ENCODE measurements at places on chromosomes 4 and X.

GRCh38 chrX:134752981-134753717, 94.9 kb upstream of the PLAC1 start:
- DNase-seq, result no peak
- H3K27ac ChIP-seq, result no peak overlapping the region
- H3K4me3 ChIP-seq, result no peak overlapping the region
- no peaks in the 10 kb centered on the region for H3K4me1 ChIP-seq
- H3K36me3 ChIP-seq, result no peaks in the 10 kb centered on the region

GRCh38 chr4:82865592-82865991, 25.4 kb downstream of the SEC31A start:
- no peaks in the 10 kb centered on the region for H3K4me1 ChIP-seq
- no peaks in the 10 kb centered on the region for H3K27me3 ChIP-seq
- no peak overlapping the region for H3K4me3 ChIP-seq
- peaks cover 100% of the 10 kb centered on the region for H3K36me3 ChIP-seq
- H3K27ac ChIP-seq, result peak overlapping the region; percentile 43

DNA sequence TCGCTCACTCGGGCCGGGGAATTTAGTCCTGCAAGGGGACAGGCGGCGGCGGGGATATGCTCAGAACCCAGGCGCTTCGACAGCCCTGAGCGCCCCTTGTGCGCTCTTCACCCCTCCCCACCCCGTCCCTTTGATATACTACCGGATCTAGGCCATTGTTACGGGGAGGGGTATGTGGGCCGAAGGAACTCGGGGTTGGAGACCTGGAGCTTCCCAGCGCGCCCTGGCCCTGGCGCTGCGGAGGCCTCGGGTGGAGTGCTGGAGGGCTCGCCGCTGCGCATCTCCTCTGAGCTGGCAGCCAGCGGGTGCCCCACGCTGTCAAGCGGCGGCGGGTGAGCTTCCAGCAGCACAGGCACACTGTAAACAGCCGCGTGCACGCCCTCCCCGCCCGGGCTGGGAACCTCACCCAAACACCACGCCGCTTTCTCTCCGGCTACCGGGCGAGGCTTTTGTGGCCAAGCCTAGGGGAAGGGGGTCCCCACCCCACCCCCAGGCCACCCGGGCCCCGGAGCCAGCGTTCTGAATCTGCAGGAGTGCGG, 54.5 kb upstream of the BCOR start:
- peak; percentile 57 for DNase-seq
- H3K27me3 ChIP-seq, result no peaks in the 10 kb centered on the region
- no peaks in the 10 kb centered on the region for H3K36me3 ChIP-seq
- H3K4me3 ChIP-seq, result peak overlapping the region; percentile 42
- H3K4me1 ChIP-seq, result peaks cover 64% of the 10 kb centered on the region

- H3K4me1 ChIP-seq, result no peaks in the 10 kb centered on the region
- H3K36me3 ChIP-seq, result no peaks in the 10 kb centered on the region
- H3K27me3 ChIP-seq, result peaks cover 31% of the 10 kb centered on the region
- no peak overlapping the region for H3K4me3 ChIP-seq
- no peak for DNase-seq
Measured at GRCh38 chr4:48022192-48022799, 5.7 kb downstream of the NIPAL1 start.

- H3K27me3 ChIP-seq, result no peaks in the 10 kb centered on the region
- H3K27ac ChIP-seq, result no peak overlapping the region
- DNase-seq, result no peak
- no peaks in the 10 kb centered on the region for H3K36me3 ChIP-seq
Measured at GRCh38 chrX:70613295-70613694, 168.7 kb downstream of the DLG3 start.

DNA sequence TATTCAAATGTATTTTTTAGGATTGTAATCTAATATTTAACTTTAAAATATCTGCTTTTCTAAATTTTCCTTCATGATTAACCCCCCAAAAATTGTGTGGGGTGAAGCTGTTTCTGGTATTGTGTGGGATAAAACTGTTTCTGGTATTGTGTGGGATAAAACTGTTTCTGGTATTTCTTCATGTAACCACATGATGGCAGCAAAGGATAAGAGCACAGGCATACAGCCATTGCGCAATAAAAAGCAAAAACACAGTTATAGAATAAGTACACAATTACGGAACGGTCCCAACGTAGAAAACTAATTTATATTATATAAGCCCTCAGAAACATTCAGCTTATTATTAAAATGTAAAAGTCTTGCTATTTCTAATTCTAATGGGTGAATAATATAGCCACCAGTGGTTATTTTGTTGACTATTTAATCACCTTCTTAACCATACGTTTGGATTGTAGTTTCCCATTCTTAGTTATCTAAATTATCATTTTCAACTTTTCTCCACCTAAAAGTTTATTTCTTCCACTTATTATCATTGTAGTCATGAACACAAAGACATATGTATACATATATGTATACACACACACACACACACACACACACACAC, 333.9 kb upstream of the FSTL5 start:
- no peaks in the 10 kb centered on the region for H3K27me3 ChIP-seq
- H3K36me3 ChIP-seq, result no peaks in the 10 kb centered on the region
- H3K4me1 ChIP-seq, result no peaks in the 10 kb centered on the region
- no peak overlapping the region for H3K27ac ChIP-seq

DNA sequence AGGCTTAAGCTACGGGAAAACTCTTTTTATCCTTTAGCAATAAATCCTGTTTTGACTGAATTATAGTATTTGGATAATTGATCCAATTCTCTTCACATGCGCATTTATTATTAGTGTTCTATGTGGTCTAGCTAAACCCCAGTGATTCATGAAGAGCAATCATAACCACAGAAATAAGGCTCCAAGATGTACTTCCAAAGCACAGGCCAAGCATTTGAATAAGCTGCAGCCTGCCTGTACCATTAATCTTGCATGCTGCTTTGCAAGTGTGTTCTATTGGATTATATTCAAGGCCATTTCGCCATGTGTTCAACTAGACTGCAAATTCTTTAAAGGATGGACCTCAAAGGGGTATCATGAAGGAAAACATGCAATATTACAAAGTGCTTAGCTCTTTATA, 385.2 kb upstream of the FAT1 start:
- H3K27ac ChIP-seq, result no peak overlapping the region
- no peak for DNase-seq
- H3K27me3 ChIP-seq, result no peaks in the 10 kb centered on the region
- no peaks in the 10 kb centered on the region for H3K4me1 ChIP-seq

- H3K4me1 ChIP-seq, result peaks cover 75% of the 10 kb centered on the region
- no peaks in the 10 kb centered on the region for H3K36me3 ChIP-seq
- peak overlapping the region; percentile 45 for H3K27ac ChIP-seq
- no peak for DNase-seq
Measured at GRCh38 chr4:8435656-8436121, 4.8 kb downstream of the ACOX3 start.

- H3K27me3 ChIP-seq, result no peaks in the 10 kb centered on the region
- no peak overlapping the region for H3K4me3 ChIP-seq
- no peak overlapping the region for H3K27ac ChIP-seq
- no peaks in the 10 kb centered on the region for H3K36me3 ChIP-seq
- DNase-seq, result no peak
- H3K4me1 ChIP-seq, result no peaks in the 10 kb centered on the region
Measured at GRCh38 chrX:15956681-15957080, 102.1 kb upstream of the AP1S2 start.

- no peak overlapping the region for H3K4me3 ChIP-seq
- H3K36me3 ChIP-seq, result no peaks in the 10 kb centered on the region
- no peaks in the 10 kb centered on the region for H3K4me1 ChIP-seq
- DNase-seq, result no peak
Measured at GRCh38 chrX:95427389-95427788, 1257.3 kb upstream of the DIAPH2 start.

DNA sequence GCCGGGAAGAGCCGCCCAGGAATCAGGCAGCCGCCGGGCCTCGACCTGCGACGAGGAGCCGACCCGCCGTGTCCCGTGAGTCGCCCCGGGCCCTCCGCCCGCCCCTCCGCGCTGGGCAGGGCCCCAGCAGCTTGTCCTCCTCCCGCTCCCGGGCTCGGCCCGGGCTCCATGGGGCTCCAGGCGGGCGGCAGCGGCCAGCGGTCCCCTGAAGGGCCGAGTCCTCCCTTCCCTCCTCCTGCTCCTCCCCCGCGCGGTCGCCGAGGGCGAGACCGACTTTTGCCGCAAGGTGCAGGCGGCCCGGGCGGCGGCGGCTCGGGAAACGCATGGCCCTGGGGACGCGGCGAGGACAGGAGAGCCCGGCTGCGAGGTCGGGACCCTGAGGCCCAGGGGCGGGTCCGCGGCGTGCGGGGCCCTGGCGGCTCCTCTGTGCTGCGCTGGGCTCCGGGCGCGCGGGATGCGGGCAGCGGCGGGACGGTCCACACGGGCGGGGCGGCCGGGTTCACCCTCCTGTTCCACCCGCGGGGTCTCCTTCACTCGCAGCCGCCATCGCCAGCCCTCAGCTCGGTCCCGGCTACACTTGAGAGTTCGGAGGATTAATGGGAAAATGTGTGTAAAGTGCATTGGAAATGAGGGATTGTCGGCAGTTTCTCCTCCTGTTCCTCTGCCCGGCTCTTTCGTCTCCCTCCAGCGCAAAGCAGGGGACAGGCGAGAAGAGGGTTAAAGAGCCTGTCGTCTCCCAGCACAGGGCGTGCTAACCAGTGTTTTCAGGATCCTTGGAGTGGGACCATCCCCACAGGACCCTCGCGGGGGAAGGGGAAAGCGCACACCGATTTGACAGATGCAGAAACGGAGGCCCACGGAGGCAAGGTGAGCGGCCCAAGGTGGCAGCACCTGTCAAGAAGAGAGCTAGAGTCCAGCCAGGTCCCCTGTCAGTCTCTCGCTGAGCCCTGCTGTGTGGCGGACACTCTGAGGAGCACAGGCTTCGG, 16.6 kb upstream of the ZNF718 start:
- H3K27ac ChIP-seq, result no peak overlapping the region
- peaks cover 51% of the 10 kb centered on the region for H3K27me3 ChIP-seq
- no peaks in the 10 kb centered on the region for H3K4me1 ChIP-seq

DNA sequence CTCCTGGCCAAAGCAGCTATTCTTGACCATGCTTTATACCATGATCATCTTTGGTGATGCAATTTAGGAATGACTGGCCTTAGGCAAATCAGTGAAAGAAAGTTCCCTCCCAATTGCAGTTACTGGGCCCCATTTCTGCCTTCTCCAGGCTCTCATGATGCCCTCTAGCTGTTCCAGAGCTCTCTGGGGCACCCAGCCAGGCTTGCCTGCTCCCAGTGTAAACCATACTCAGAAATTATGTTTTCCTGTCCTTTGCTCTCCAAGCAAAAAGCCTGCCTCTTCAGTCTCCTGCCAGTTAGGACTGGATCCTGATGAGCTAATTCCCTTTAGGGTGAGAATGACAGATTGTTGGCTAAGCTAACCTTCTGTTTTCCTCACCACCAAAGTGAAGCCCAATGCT, 85.3 kb upstream of the RBPJ start:
- H3K36me3 ChIP-seq, result no peaks in the 10 kb centered on the region
- no peak overlapping the region for H3K4me3 ChIP-seq
- H3K27me3 ChIP-seq, result no peaks in the 10 kb centered on the region
- H3K4me1 ChIP-seq, result peaks cover 8% of the 10 kb centered on the region
- H3K27ac ChIP-seq, result no peak overlapping the region

GRCh38 chrX:72620550-72621145, 48.0 kb upstream of the HDAC8 start:
- H3K27me3 ChIP-seq, result no peaks in the 10 kb centered on the region
- peak overlapping the region; percentile 53 for H3K27ac ChIP-seq
- H3K36me3 ChIP-seq, result no peaks in the 10 kb centered on the region
- DNase-seq, result peak; percentile 36

DNA sequence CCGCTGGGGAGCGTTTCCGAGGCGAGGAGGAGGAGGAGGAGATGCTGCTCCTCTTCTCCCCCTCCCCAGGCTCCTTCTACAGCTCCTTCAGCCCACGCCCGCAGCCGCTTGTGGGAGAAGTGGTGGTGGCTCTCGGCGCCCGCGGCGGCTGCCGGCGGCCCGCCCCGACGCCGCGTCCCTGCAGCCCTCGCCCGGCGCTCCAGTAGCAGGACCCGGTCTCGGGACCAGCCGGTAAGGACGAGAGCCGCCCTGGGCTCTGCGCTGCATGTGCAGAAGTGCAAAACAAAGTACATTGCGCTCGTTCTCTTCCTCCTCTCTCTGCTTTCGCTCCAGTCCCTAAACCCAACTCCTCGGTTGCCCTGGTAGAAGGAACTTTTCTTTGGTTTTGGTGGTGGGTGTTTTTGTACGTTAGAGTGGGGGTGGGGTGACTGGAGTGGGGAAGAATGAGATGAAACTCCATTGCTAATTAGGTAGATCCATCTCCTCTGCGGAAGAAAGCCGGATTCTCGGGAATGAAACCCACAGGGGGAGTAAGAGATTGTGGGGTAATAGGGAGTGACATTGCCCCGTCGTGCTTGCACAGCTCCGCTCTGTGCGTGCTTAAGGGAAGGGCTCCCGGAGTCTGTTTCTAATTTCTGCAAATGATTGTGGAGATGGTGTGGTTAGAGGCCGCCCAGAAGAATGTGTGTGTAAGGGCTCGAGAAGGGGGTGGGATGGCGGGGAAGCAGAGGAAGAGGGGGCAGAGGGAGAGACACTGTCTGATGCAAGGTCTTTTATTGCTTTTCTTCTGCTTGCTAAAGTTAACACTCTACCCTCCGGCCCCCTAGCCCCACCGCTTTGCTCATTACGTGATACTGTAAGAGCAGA, 677 bp downstream of the PTPN13 start:
- no peaks in the 10 kb centered on the region for H3K4me1 ChIP-seq
- DNase-seq, result peak; percentile 17
- H3K36me3 ChIP-seq, result no peaks in the 10 kb centered on the region
- H3K27me3 ChIP-seq, result peaks cover 46% of the 10 kb centered on the region

- no peak overlapping the region for H3K4me3 ChIP-seq
- no peak for DNase-seq
- H3K36me3 ChIP-seq, result no peaks in the 10 kb centered on the region
- no peak overlapping the region for H3K27ac ChIP-seq
- H3K4me1 ChIP-seq, result no peaks in the 10 kb centered on the region
Measured at GRCh38 chrX:139832718-139833309, 100.0 kb downstream of the ATP11C start.

- no peak overlapping the region for H3K4me3 ChIP-seq
- no peaks in the 10 kb centered on the region for H3K27me3 ChIP-seq
- no peaks in the 10 kb centered on the region for H3K36me3 ChIP-seq
- no peaks in the 10 kb centered on the region for H3K4me1 ChIP-seq
- H3K27ac ChIP-seq, result no peak overlapping the region
Measured at GRCh38 chr4:99861120-99861905, 32.9 kb downstream of the LAMTOR3 start.

DNA sequence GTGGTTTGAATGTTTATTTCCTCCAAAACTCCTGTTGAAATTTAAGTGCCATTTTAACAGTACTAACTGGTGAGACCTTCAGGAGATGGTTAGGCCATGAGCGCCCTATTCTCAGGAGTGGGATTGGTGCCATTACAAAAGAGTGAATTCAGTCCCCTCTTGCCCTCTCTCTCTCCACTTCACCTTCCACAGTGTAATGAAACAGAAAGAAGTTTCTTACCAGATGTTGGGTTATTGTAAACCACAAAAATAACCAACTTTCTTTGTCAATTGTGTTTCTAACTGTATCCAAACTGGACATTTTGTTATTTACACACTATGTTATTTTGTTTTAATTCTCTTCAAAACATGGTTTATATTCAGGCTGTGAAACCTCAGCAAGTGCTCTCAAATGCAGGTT, 1734.3 kb downstream of the PCDH7 start:
- DNase-seq, result no peak
- no peaks in the 10 kb centered on the region for H3K36me3 ChIP-seq
- H3K27ac ChIP-seq, result no peak overlapping the region
- H3K4me1 ChIP-seq, result no peaks in the 10 kb centered on the region
- H3K4me3 ChIP-seq, result no peak overlapping the region
